ENCODE measurements at places on chromosomes 3 and 15. TPM values are rescaled to one million over a fixed set of nuclear protein-coding genes. Genes with fewer than 3 reads are reported as not detected.
A peak's percentile ranks its signal among the peaks of the same experiment; 100 is the strongest.

- DNase-seq = peak; percentile 8
These were observed 20.6 kb upstream of the TRANK1 start for GRCh38 chr3:36965440-36965839.

DNA sequence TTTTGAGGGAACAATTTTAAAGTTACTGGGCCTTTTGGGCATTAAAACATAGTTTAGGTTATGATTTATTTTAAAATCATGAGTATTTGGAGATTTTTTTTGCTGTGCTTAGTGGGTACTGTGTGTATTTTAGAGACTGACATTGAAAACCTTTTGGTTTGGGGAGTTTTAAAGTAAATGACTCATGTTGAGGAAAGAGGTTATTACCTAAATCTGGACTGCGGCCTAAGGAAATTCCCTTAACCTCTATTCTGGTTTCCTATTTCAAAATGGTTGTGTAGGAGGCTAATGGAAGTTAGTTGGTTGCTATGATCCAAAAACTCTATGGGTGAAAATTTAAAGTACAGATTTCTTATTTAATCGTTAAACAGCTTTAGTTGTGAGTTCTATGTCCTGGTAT is 57.3 kb upstream of the DPH6 start:
- peak; percentile 32 for DNase-seq

- DNase-seq = peak; percentile 53
These were observed 275.8 kb downstream of the PLCL2 start for GRCh38 chr3:17160597-17160996.

DNA sequence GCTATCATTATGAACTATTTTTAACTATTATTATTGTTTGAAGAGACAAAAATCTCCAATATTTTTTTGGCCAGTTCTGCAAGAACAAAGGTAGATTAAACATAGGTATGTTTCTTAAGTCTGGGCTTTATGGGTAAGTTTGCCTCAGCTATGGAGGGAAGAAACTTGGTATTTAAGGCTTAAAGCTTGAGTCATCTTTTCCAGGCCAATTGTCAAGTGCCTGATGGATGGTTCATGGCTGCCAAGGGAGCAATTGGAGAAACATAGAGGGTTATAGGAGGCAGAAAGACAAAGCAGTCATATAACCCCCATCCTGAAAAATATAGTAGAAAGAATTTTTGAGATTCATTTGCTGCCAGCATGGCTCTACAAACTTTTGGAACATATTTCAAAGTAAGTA is 7.2 kb upstream of the STAC start:
- peak; percentile 75 for DNase-seq

DNA sequence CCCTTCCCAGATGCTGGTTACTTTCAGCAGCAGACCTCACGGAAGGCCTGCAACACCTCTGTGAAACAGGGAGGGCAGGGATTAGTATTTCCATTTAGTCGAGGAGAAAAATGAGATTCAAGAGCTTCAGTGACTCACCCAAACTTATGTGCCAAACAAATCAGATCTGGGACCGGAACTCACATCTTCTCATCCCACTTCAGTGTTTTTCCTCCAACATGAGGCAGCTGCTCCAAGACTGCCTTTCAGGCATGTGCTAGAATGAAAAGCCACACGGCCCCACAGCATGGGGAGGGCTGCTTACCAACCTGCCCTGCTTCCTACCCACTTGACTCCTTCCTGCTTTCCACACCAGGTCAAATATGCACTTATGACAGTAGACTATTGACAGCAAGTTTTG is 129.4 kb upstream of the SLC24A5 start:
- no peak for DNase-seq

- no peak for DNase-seq
These were observed 111.8 kb downstream of the SSR3 start for GRCh38 chr3:156443079-156443478.

DNA sequence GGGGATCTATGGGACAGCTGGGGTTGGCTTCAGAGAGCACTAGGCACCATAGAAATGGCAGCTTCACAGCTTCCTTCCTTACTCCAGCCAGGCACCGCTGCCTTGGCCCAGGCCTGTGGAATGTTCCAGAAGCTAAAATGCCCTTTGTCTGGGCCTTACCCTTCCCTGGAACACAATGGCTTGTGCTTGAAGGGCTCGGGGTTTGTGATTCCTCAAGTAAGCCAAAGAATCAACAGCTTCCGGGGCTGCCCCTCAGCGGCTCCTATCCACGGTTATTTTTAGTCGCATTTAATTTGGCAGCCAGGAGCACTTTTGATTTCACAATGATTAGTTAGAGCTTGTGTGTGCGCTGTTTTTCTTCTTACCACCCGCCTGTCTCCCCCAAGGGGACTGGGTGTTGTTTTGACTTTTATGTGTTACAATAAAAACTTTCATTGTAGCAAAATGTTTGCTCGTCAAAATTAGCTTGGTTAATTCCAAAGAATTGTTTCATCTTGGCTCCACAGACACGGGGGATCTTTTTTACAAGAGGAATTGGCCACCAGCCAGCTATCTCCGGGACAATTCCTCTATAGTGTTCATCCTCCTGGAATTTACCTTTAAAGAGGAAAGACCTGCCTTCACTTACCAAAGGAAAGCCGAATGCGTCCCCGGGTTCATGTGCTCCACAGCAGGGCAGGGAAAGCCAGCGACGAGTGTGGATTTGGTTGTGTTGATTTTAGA is 73.8 kb downstream of the TLE3 start:
- DNase-seq = peak; percentile 91

- no peak for DNase-seq
These were observed 14.2 kb upstream of the IQSEC1 start for GRCh38 chr3:13087320-13087990.

The ZPLD1 gene
- total RNA-seq = under 0.01 TPM

DNA sequence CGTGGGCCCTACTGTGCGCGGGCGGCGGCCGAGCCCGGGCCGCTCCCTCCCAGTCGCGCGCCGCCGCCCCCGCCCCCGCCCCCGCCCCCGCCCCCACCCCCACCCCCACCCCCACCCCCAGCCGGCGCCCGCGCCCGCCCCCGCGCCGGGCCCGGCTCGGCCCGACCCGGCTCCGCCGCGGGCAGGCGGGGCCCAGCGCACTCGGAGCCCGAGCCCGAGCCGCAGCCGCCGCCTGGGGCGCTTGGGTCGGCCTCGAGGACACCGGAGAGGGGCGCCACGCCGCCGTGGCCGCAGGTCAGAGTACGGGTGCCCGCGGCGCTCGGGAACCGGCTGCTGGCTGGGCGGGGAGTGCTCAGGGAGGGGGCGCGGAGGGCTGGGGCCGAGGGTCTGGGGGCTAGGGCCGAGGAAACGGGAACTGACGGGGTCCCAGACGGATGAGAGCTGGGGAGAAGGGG is 1.1 kb upstream of the PPARG start:
- peak; percentile 91 for DNase-seq

DNA sequence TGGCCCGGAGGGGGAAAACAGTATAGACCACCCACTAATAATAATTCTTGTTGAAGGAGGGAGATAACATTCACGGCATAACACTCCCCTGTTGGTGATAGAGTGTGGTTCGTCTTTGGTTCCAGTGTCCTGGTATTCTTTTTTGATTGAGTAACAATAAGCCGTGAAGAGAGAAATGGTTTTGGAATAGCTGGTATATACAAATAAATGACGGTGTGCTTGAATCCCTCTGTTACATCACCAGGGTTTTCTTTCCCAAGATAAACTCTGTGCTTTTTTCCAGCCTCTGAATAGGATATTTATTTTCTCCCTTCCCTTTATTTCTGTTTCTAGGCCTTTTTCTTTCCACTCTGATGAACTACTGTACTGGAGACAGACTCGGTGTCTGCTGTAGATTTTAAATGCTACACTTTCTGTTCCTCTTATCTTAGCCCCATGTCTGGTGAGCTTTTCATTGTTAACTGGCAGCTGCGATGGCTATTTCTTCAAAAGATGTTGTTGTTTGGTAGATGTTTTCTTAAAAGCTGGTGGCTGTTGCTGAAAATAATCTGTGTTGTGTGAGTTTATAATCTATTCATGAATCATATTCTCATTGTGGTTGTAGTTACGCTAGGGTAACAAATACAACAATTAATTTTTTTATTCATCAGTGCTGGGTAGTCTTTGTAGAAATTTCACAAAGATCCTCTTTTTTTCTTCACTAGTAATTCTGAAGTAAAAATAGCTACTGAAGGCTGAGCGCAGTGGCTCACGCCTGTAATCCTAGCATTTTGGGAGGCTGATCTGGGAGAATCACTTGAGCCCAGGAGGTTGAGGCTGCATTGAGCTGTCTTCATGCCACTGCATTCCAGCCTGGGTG is 15.5 kb upstream of the SCAANT1 start:
- DNase-seq = no peak

DNA sequence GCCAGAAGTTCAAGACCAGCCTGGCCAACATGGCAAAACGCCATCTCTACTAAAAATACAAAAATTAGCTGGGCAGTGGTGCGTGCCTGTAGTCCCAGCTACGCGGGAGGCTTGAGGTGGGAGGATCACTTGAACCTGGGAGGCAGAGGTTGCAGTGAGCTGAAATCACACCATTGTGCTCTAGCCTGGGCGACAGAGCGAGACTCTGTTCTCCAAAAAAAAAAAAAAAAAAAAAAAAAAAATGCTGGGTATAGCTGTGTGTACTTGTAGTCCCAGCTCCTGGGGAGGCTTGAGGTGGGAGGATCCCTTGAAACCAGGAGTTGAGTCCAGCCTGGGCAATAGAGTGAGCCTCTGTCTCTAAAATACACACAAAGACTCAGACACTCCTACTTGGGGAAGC is 32.0 kb downstream of the PPP1R2 start:
- DNase-seq = no peak

- DNase-seq = no peak
These were observed 17.7 kb downstream of the ACAA1 start for GRCh38 chr3:38119248-38119544.

DNA sequence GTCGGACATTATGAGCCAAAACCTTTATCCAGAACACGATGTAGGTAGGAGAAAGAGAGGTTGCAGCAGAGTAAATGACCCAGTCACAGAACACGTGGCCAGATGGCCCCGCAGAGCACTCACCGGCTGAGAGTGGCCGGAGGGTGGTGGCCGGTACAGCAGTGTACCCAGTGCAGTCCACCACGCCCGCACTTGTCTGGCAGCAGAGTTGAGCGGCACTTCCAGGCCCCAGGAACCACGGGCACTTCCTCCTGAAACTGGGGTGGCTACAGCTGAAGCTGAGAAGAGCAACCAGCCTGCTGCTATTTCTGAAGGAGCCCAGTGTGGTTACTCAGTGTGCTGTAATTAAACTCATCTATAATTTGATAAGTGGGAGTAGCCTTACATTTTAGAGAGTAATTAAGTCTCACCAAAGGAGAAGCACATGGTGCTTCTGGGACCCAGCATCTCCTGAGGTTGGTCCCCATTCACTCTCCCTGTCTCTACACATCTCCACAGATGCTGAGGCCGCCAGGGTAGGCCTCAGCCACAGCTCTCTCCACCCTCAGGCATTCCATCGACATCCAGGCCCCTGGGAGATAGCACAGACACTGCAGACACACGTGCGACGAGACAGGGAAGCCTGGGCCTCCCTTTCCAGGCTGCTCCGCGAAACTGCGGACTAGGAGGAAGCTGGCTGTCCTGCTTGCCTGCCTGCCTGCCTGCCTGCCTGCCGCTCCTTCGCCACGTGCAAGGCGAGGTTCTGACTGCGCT is 49.8 kb downstream of the BDH1 start:
- peak; percentile 75 for DNase-seq

The RPN1 gene
- total RNA-seq = 473 TPM

The RBMS3 gene
- 81.1 TPM for total RNA-seq

The GNAT1 gene
- not detected for total RNA-seq

The ASB14 gene
- total RNA-seq = not detected

DNA sequence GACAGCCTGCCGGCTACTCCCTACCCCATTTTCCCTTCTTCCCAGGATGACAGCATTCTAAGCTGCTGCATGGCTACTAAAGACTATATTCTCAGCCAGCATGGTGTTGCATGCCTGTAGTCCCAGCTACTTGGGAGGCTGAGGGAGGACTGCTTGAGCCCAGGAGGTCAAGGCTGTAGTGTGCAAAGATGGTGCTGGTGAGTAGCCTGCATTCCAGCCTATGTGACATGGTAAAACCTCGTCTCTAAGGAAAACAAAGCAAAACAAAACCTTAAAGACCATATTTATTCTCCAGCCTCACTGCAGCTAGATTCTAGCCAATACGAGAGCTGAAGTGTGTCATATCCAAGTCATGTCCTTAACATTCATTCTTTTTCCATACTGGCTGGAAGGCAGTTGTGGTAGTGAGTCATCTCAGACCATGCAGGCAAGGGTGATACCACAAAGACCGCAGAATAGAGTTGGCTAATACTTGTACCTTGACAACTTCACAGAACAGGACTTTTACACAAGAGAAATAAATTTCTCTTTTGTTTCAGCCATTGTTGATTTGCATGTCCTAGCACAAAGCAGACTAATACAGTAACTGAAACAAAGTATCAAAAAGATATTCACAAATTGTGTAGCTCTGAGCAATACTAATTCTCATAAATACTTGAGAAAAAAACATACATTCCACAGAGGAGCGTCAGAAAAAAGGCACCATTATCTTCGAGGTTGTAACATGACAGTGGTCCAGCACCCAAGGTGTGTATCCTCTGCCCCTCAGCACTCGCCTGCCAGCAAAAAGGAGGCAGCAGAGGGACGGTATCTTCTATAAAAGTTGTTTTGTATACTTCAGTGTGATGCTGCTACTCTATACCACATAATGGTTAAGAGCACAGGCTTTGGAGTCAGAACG is 14.8 kb downstream of the PBRM1 start:
- peak; percentile 84 for DNase-seq

DNA sequence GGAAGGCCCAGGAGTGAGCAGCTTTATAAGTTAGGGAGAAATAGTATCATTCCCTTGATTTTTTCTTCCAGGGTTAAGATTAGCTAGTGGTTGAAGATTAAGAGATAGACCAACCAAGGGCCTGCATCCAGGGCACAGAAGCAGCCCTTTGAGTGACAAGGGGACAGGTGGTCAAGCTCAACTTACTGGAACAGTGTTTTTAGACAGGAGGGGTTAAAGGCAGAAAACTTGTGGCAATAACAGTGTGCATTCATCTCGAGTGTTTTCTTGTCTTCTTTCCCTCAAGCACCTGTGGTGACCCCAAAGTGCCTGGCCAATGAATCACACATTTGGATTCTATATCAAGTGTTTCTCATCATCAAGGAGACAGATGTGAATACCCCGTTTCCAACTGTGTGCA is 267.5 kb downstream of the PDCD6IP start:
- no peak for DNase-seq

DNA sequence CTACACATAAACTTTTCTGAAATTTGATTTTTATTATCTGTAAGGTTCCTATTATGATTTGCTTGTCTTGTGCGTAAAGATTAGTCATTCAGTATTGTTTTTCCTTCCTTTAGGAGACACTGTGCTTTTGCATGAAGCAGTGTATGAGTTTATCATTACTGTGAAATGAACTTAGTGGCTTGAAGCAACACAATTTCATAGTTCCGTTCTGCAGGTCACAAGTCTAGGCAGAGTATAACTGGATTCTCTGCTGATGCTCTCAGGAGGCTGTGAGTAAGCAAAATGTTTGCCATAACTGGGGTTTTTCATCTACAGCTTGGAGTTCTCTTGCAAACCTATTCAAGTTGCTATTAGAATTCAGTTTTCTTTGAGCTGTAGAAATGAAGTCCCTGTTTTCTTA is 1136.1 kb downstream of the OTOL1 start:
- peak; percentile 37 for DNase-seq

The IL5RA gene
- not detected for total RNA-seq

GRCh38 chr3:123054109-123054778 is 12.6 kb upstream of the PDIA5 start:
- peak; percentile 69 for DNase-seq

Data from osteoblast (primary cell).